ENCODE measurements at places on chromosomes 13 and 19. TPM values are rescaled to one million over a fixed set of nuclear protein-coding genes. Genes with fewer than 3 reads are reported as not detected.

ZNF534 gene
- total RNA-seq, result not detected

GRCh38 chr13:111567637-111568036, 247.2 kb downstream of the TEX29 start:
- no peak for DNase-seq

DNA sequence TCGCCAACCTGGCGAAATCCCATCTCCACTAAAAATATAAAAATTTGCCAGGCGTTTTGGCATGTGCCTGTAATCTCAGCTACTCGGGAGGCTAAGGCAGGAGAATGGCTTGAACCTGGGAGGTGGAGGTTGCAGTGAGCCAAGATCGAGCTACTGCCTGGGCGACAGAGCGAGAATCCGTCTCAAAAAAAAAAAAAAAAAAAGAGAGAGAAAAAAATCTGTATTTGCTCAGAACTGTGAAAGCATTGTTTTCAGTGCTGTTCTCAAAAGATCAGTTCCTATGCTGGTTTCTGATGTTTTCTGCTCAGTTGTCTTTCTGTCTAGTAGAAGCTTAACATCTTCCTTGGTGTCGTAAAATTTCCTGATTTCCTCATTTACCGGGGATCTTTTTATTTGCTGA, 2.5 kb downstream of the SF3A2 start:
- DNase-seq, result no peak

CCL25 gene
- total RNA-seq, result not detected

RTBDN gene
- not detected for total RNA-seq

DNA sequence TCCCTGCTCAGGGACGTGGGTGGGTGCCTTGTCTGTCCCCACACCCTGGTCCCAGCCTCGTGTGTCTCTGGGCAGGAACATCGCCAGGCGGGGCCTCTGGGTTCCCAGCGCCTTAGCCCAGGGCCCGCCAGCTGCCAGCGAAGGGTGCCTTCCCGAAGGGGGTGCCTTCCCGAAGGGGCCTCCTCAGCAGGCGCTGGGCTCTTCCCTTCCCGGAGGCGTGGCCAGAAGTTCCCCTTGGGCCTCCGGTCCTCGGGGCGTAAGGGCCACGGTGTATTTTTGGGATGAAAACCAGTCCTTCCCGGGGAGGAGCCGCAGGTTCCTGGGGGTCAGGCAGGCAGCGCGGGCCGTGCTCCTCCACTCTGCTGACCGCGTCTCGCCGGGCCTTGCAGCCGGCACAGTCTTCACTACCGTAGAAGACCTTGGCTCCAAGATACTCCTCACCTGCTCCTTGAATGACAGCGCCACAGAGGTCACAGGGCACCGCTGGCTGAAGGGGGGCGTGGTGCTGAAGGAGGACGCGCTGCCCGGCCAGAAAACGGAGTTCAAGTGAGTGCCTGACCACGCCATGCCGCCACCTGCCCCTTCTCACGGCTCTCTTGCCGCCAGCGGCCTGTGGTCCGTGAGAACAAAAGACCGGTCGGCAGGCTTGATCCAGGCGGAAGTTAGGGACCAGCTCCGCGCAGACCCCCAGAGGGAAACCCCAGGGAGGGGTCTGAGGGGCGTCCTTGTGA, 6.9 kb downstream of the BSG start:
- no peak for DNase-seq

DNA sequence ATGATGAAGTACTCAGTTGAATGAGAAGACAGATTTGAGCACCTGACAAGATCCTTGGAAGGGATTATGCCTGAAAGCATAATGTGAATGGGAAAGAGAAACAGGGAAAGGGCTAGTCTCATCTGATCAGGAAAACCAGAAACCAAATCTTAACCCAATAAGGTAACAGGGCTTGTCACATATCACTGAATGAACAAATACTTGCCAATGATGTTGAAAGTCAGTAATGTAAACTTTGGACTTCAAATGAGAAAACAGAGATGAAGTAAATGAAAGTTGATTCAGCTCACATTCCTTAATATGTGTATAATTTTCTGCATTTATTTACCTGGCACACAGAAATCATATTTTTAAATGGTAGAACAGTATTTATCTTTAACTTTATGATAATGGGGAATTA, 480.0 kb downstream of the KCTD12 start:
- no peak for DNase-seq

ZNF45 gene
- total RNA-seq, result 9.4 TPM

GRCh38 chr13:30843548-30843947, 62.5 kb upstream of the MEDAG start:
- DNase-seq, result no peak

DNA sequence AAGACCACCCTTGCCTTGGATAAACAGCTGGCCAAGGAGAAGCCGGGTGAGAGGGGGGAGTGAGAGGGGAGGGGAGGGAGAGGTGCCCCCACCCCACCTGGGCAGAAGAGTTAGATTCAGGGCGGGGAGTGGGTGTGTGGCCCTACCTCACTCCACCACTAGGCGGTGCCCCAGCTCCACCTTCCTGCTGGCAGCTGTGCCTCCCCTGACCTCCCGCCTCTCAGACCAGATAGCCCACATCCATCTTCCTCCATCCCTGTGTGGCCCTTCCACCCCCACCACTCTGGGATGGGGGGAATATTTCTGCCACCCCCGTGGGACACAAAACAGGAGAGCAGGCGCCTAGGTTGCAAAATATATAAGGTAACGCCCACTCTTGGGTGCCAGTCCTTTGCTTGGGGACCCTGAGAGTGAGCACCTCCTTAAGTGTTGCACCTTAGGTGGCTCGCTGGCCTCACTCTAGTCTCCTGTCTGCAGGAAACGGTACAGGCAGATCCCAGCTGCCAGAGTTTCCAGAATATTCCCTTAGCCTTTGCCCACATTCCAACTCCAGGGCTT, 13.8 kb upstream of the EHD2 start:
- DNase-seq, result peak; percentile 86

- DNase-seq, result no peak
Observed at GRCh38 chr13:106488686-106489085, 46.8 kb downstream of the EFNB2 start.

GRCh38 chr13:97781891-97782305, 171.6 kb upstream of the IPO5 start:
- no peak for DNase-seq

GRCh38 chr13:30600496-30600895, 17.2 kb upstream of the USPL1 start:
- no peak for DNase-seq

DNA sequence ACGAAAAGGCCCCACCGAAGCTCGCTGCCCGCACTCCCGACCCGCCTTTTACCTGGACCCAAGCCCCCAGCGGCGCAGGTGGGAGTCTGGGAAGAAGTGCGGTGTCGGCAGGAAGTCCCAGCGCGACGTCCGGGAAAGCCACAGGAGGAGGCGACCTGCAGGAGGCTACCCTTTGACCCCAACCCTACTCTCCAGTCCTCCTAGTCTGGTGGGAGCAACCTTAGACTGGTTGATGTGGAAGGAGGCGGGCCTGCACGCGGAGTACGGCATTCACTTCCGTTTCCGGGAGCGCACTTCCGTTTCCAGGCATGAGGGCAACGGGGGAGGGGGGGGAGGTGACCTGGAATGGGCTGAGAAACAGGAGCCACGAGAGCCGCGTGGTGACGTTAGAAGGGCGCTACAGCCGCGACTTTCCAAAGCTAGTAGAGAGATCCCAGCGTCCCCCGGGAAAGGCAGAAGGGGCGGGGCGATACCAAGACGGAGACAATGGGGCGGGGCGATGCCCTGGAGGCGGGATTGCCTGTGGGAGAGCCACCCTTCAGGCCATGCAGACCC, 28.5 kb downstream of the ZNF266 start:
- peak; percentile 68 for DNase-seq

GRCh38 chr19:55643003-55643886, at the start of gene ZNF581:
Gene ZNF581 (plus strand): TSS chr19:55643649. CDS start chr19:55644572, 923 bp downstream.
- DNase-seq, result peak; percentile 95

GRCh38 chr19:50252111-50252886, 48.9 kb downstream of the MYH14 start:
- DNase-seq, result peak; percentile 74

DNA sequence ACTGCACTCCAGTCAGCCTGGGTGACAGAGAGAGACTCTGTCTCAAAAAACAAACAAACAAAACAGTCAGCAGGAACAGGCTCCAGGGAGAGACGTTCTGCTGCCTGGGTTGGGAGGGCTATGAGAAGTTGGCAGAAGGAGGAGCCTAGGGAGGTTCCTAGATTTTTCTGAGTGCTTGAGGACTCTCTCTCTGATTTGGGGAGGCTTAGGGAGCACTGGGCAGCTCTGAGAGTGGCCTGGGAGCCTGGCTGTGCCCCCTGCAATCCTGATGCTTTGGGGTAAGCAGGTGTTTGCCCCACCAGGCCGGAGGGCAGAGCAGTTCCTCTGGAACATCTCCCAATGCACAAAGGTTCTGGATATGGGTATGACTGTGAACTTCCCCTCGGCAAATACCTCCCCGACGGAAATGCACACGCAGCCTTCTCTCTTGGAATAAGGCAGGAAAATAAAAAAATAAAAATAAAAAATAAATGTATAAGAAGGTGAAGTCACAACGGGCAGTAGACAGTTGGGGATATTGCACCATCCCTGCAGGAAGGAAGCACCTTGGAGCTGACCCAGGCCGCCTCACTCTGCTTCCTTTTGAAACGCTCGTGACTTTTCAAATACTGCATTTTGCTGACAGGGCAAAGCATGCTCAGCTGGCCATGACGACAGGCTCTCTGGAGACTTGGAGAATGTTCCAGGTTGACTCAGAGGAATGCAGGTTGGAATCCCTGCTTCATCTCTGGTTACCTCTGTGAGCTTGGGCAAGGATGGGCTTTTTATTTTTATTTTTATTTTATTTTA, 26.5 kb upstream of the HOMER3 start:
- no peak for DNase-seq

DNA sequence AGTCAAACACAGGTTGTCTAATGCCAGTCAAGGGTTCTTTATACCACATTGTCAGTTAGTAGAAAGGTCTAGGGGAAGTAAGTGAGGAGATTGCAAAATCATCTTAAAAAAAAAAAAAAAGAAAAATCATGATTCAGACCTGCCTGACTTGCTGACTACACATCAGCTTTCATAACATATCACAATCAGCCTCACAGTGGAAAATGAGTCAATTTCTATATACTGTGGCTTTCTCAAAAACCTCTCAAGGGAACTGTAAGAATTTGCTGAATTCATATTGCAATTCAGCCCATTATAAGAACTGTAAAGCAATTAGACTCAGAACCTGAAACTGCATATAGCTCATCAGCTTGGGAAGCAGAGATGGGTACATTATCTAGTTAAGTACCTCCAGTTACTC, 75.3 kb upstream of the GPC6 start:
- DNase-seq, result no peak

DNA sequence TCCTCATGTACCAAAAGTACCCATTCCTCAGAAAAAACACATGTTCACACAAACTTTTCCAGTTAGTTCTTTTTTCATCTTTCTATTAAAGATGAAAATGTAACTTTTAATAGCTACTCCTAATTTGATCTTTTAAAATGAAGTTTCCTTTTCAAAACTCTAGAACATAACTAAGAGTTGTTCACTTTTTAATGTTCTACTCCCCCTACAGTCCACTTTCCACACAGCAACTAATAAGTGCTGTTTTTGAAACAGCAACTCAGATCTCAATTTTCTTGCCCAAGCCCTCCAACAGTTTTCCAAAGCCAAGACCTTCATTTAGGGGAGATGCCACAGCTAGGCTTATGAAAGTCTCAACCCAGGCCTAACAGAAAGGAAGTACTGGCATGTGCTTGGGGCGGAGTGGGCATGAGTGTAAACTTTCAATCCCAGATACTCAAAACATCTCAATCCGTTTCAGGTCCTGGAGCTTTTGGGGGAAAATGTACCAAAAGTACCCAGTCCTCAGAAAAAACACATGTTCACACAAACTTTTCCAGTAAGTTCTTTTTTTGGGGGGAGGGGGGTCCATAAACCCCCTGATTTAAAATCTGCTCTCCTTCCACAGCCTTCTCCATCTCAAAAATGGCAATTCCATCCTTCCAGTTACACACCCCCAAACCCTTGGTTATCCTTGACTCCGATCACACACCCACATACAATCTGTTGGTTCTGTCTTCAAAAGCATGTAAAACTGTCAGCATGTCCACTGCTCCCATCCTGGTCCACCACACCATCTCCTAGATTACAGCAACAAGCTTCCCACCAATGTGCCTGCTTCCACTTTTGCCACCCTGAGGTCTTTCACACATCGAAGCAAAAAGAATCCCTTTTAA, 2.0 kb downstream of the FBL start:
- peak; percentile 85 for DNase-seq

IGFL3 gene
- total RNA-seq, result not detected

GNG8 gene
- 14.1 TPM for total RNA-seq

TMEM238 gene
- total RNA-seq, result 9.7 TPM

KL gene
- 0.75 TPM for total RNA-seq

DNA sequence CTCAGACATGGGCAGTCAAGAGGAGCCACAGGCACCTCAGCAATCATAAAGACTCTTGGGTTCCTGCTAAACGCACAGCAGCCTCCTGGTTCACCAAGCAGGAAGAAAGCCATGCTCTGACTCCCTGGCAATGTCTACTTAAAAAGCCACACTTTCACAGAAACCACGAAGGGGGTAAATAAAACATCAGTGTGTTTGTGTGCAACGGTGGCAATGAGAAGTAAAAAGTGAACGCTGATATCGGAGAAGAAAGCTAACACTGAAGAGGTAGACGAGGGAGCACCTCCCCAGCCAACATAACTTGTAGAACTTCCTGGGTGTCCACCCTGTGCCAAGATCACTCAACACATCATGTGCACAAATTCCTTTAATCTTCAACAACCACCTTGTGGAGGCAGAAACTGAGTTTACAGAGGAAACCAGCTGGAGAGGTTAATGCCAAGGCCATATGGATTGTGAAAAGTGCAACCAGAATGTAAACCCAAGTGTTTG, 30.2 kb downstream of the HSPH1 start:
- peak; percentile 65 for DNase-seq

DNA sequence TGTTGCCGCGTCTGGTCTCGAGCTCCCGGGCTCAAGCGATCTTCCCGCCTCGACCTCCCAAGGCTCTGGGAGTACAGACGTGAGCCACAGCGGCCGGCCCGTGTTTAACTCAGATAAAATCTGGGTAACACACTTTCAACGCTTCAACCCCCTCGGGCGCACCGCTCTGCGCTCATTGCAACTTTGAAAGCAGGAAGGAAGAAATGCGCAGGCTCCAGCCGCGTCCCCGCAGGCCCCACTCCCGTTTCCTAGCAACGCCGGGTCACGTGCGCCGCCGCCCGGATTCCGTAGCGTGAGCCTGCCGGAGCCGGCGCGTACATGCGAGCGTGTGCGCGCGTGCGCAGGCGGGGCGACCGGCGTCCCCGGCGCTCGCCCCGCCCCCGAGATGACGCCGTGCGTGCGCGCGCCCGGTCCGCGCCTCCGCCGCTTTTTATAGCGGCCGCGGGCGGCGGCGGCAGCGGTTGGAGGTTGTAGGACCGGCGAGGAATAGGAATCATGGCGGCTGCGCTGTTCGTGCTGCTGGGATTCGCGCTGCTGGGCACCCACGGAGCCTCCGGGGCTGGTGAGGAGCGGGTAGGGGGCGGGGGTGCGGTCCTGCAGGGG, at the start of gene BSG:
BSG (plus strand) TSS at position 457 of the 603 bp plus-strand sequence; CDS start at position 496, 39 bp downstream.
- peak; percentile 100 for DNase-seq

NXNL1 gene
- not detected for total RNA-seq

GRCh38 chr13:76715621-76716020, 170.6 kb downstream of the KCTD12 start:
- no peak for DNase-seq

Measured in activated CD4-positive, alpha-beta T cell treated with anti-CD3 and anti-CD28 coated beads, Interleukin-2, amount 10 ng/mL, durations not matched to agents 24 days and 14 days (primary cell).